CD4-positive, alpha-beta T cell treated with Interleukin-21 for 1 hour (primary cell): ENCODE measurements at places on chromosomes 12 and 14.

- peak; percentile 70 for DNase-seq
Observed at GRCh38 chr12:21456291-21456780, 18.9 kb downstream of the PYROXD1 start.

GRCh38 chr14:81275305-81276072, 54.7 kb upstream of the GTF2A1 start:
- no peak for DNase-seq

DNA sequence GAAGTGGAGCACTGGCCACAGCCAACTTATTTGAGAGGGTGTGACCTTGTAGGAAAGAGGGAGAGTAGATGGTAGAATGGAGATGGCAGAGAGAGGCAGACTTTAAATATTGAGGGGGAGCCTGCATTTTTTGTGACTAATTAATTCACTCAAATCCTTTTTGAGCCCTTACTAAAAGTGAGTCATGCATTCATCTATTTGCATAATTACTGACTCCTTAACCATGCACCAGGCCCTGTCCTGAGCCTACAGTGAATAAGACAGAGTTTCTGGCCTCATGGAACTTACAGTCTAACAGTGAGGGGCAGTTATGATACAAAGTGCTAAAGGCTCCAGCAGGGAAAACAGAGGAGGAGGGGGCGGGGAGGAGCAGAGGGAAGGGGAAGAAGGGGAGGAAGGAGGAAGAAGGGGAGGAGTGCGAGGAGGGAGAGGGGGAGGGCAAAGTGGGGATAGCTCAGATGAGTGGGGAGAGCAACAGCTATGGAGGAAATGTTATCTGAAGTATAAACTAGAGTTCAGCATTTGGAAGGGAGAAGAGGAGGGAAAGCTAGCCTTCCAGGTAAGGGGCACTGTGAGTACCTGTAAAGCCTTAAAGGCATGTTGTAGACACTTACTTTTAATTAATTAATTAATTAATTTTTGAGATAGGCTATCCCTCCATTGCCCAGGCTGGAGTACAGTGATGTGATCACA, 7.5 kb upstream of the CTDSP2 start:
- DNase-seq = no peak

- DNase-seq = no peak
Observed at GRCh38 chr12:28898038-28898437, 251.0 kb upstream of the FAR2 start.

DNA sequence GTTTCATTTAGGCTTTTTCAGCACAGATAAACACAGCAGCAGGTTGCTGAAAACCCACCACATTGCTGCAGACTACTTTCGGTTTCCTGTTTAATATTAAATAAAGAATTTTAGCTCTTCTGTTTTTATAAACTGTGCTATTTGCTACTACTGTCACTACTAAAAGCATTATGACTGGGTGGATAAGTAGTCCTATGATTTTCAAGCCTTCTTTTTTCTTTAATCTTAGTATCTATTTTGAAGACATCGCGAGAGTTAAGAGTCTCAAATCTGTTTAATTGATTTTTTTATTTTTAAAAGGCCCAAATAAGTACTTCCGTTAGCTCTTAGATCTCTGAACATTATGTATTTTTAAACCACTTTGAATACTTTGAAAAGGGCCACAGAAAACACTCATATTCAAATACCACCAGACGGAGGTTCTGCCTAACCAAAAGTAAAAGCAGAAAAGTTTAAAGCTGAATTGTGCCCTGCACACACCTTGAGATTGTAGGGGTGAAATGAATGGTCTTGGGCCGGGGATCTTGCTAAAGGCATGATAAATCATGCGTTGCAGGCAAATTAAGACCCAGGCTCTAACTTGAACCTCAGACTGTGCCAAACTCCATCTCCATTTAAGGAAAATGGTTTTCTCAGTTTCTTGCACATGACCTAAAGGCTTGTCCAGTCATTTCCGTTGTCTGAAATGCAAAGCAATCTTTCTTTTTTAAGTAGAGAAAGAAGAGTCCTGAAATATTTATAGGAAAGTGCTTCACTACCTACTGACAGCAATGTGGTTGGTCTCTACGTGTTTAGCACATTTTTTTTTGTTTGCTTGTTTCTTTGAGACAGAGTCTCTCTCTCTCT, 13.6 kb upstream of the FOXN3 start:
- DNase-seq = peak; percentile 71
